Activated T-cell treated with anti-CD3 and anti-CD28 coated beads, Interleukin-2, amount 50 U/mL, for 1 hour (primary cell): ENCODE measurements at places on chromosomes 12 and 14.

DNA sequence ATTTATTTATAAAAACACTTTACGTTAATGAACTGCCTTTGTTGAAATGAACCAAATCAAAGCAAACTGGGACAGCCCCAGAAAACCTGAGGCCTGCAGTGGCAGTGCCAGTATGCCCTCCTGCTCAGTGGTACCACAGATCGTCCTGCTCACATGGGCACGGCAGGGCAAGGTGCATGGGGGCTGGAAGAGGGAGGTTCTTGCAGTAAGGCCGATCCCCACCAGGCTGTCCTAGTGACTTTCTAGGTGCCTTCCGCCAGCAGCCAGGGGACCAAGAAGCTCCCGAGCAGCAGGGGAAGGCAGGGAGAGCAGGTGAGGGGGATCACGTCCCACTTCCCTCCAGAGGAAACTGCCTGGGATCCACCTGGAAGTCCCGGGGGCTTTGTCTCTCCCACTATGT is 63.9 kb downstream of the TESC start:
- no peak for DNase-seq

DNA sequence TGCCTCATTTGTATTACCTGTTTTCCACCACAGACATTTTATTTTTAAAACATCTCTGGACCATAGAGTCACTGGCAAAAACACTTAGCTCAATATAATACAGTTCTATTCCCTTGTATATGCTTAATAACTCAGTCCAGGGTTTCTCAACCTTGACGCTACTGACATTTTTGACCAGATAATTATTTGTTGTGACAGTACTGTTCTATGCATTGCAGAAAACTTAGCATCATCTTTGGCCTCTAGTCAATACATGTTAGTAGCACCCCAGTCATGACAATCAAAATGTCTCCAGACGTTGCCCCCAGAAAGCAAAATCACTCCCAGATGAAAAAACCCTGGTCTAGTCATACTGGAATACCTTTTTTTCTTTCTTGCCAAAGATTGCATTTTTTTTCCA is 174.7 kb downstream of the TMEM132D start:
- no peak for DNase-seq

DNA sequence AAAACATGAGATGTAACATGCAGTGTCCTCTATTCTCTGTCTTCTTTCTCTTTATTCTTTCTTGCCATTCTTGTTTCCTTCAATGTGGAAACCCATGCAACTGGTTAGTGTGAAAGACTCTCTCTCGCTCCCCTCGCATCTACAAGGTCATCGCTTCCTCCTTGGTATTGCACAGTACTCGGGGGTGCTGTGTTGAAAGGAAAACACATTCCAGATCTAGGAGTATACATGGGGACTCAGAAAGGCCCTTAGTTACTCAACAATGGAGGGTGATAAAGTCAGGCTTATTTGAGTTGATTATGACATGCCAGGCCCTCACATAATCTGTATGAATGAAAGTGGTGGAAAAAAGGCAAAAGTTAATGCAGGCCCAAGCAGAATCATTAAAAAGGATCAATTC is 75.5 kb upstream of the OVCH1 start:
- no peak for DNase-seq

DNA sequence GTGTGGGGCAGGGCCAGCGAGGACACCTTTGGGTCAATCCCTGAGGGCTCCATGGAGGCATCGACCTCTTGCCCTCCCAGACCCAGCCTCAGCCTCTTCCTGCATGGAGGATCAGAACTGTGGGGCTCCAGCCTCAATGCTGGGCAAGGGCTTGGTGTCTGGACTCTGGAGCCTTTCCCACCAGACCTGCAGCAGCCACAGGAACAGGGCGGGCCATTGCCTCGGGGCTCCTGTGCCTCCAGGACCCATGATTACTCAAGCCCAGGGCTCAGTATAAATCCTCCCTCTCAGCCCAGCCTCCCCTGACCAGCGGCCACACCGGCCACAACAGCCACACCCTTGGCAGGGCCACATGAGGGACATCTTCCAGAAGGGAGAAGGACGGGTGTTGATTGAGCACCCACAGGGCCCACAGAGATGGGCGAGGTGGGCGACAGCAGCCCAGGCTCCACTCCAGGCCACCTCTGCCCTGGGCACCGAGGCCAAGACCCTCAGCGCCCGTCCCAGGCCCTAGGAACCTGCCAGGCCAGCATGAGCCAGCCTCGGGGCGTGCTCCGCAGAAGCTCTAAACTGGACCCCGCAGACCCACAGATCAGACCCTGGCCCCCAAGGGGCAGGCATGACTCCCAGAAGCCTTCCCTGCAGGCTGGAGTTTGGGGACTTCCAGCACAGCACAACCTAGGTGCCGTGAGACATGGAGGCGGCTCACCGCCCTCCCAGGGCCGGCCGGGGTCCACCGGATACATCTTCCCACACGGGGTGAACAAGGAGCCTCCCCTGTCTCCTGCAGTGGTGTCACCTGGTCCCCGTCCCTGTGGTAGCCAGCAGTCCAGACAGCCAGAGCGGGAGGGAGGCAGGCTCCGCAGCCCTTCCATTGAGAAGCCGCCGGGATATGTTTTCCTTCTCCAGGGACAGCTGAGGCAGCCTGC is 25.1 kb downstream of the NCOR2 start:
- no peak for DNase-seq

GRCh38 chr12:25840678-25841465 is 117.6 kb upstream of the RASSF8 start:
- DNase-seq, result no peak

- no peak for DNase-seq
These were observed 35.2 kb downstream of the SLC8B1 start for GRCh38 chr12:113299619-113300237.

DNA sequence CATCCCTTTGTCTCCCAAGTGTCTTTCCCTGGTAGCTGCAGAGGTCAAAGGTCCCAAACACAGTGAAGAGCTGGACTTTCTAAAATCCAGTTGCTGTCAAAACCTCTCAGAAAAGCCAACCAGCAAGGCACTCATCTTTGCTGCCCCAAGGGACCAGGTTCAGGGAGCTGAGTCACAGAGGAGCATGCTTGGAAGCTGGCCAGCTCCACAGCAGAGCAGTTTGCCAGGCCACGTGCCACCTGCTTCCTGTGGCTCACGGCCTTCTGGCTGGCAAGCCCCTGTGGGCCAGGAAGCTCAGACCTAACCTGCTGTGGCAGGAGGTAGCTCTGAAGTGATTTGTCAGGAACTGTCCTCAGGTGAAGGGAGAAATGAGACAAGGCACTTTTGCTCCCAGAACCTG is 3.6 kb downstream of the ISCU start:
- DNase-seq, result peak; percentile 62

DNA sequence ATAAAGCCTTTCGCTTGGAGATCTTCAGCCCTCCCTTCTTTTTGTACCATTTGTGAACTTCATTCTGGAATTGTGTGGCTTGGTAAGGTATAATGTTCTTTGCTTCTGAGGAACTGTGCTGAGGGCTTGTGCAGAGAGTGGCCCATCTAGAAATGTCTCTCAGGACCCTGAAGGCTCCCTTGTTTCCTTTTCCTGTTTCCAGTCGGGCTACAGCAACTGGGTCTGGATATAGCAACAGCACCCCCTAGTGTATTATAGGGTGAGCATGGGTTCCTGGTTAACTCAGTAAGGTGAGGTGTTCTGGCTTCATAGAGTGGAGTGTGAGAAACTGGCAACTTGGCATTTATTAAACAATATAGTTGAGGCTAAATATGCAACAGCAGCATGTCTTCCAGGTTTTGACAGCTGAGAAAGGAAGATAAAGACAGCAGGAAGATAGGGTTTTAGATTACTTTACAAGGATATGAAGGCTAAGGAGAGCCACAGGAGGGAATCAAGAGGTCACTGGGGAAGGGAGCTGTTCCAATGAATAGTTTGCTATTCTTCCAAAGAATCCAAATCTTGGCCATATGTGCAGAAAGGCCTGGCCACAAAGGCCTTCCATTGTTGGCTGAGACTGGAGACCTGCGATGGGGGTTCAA is 49.1 kb upstream of the RNU6-8 start:
- no peak for DNase-seq

GRCh38 chr12:112170971-112171596 is 45.7 kb downstream of the TRAFD1 start:
- DNase-seq, result no peak

DNA sequence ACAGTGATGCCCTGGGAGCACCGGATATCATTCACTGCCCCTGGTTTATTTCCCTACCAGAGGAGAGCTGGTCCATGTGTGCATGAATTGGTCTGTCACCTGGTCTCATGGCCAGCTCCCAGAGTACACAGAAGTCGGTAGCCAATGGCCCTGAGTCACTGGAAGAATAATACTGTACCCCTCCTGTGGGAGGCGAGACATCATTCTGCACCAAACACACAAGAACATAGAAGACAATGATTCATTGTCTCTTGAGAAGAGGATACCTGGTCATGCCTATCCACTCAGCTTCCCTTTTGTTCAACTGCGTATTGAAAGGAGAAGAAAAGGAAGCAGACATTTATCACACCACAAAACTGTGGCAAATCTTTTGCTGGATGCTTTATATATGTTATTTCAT is 216.2 kb downstream of the DPF3 start:
- no peak for DNase-seq

DNA sequence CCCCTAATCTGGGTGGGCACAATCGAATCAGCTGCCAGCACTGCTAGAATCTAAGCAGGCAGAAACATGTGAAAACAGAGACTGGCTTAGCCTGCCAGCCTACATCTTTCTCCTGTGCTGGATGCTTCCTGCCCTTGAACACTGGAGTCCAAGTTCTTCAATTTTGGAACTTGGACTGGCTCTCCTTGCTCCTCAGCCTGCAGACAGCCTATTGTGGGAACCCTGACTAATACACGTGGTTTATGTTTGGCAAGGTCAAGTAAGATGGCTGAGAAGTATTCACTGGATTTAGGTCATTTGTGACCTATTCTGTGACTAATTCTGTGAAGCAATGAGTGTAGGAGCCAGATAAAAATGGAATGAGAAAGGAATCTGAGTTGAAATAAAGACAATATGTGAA is 11.0 kb downstream of the GPR135 start:
- no peak for DNase-seq

GRCh38 chr14:101200650-101201516 is 297.4 kb upstream of the RTL1 start:
- DNase-seq, result no peak

DNA sequence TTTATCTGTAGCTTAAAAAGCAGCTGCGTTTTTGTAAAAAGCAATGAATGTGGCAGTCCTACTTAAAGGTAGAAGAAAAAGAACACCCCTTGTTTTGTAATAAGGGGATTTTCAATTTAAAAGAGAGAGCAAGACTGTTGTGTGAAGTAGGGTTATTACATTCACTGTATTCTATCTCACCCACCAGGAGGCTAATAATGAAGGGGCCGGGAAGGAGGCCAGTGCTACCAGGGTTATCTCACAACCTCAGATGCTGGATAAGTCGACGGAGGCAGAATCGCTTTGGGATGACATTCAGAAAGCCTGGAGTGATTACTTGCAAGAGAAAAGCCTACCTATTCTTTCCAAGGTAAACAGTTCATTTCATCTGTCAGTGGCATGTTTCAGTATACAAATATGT is 97.7 kb downstream of the RMST start:
- no peak for DNase-seq

DNA sequence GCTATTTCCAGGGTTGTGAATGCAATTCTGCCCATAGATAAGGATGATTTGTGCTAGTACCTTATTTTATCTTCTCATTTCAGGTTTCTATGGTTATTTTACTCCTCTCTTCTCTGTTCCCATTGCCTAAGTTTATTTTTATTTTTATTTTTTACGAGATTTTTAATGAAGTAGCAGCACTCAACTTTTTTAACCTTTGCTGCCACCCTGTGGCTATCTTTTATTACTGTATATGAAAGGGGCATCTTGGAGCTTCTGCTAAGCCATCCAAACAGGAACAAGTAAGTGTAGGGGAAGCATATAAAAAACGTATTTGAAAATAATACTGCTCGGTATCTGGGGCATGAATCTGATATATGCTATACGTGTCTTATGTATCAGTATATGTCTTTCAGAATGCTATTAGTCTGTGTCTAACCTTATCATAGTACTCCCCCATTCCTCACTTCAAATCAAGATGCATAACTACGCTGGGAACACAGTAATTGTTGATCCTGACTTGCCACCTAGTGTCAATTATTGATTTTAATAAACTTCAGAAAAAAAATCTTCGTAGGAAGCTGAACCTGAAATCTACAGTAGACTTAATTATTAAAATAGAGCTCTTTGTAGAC is 60.3 kb downstream of the KLRG1 start:
- DNase-seq, result no peak

DNA sequence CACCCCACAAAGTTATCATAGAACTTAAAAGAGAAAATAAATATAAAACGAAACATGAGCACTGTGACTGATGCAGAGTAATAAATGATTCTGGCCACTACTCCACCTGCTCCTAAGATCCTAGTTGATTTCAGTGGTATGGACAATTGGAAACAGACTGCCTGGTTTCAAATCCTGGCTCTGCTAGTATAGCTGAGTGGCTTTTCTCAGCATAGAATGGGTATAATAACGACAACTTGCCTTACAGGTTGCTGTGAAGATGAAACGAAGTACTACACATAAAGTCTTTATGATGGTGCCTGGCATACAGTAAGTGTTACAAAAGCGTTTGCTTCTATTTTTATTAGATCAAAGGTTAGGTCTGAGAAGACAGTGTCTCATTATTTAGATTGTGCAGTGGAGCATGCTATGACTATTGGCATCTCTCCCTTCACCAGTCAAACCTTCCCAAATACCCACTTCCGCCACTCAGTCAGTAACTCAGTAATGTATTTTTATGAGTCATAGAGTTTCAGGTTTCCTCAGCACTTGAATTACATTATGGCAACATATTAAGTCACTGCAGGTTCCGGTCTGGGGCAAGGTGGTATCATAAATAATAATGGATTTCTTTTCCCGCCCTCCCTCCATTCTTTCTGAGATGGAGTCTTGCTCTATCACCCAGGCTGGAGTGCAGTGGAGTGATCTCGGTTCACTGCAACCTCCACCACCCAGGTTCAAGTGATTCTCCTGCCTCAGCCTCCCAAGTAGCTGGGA is 29.7 kb upstream of the NR2C1 start:
- DNase-seq, result no peak

DNA sequence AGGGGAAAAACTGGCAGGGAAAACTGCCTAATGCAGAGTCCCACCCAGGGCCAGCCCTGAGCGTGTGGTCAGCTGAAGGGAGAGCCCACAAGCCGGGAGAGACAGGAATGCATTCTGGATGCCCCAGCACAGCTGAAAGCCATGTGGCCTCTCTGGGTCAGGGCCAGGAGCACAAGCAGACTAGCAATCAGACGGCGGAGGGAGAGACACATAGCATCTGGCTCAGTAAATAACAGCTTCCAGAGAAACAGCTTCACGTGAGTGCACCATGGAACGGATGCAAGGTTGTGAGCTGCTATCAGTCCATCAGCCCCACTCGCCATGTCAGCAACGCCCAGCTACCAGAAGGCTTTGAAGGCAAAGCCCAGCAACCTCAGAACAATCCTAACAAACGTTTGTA is 28.2 kb upstream of the TMEM106C start:
- no peak for DNase-seq

DNA sequence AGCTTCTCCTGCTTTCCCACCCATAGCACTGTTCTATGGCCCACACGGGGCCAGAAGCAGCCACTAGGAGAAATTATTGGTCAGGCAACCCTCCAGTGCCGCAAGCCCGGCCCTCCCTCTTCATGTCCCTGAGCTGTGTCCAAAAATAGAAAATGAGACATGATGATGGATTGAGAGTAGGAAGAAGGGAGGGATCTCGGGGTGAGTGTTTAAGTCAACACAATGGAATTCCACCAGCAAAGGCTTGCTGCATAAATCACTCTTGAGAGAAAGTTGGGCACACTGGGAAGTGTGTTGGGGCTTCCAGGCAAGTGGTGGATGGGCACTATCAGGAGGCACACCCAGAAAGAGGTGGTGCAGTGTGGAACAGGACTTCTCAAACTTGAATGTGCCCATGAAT is 94.2 kb downstream of the LLPH start:
- no peak for DNase-seq

- no peak for DNase-seq
These were observed 64.1 kb downstream of the TMEM132D start for GRCh38 chr12:129839679-129840078.
